ENCODE measurements at places on chromosomes 16 and 17.
A peak's percentile ranks its signal among the peaks of the same experiment; 100 is the strongest.

GRCh38 chr16:12009462-12009861, 32.9 kb downstream of the SNX29 start:
- no peak for DNase-seq

DNA sequence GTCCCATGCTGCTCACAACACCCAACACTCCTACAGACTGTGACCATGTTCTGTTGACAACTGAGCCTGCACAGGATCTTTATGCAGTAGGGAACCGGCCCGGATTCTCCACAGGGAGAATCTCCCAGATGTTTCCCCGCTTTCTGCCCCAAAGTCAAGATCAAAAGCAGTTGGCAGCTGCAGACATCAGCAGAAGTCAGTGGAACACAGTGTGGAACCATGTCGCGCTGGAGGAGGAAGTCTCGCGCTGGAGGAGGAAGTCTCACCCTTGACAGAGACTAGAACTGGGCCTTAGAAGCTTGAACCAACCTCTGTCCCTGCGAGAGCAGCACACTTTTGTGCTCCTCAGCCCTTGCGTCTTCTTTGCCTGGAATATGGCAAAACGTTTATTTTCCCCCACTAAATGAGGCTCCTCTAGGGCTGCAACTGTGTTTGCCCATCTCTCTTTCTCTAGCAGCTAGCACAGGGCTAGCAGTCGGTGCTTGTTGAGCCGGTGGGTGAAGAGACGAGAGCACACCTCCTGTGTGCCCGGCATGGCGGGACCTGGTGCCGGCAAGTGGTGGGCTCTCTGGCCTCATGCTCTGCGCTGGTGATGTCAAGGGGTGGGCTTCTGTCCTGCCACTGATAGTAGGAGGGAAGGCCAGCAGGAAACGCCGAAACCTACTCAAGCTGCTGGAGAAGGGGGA, 2.1 kb upstream of the MRC2 start:
- DNase-seq: no peak

DNA sequence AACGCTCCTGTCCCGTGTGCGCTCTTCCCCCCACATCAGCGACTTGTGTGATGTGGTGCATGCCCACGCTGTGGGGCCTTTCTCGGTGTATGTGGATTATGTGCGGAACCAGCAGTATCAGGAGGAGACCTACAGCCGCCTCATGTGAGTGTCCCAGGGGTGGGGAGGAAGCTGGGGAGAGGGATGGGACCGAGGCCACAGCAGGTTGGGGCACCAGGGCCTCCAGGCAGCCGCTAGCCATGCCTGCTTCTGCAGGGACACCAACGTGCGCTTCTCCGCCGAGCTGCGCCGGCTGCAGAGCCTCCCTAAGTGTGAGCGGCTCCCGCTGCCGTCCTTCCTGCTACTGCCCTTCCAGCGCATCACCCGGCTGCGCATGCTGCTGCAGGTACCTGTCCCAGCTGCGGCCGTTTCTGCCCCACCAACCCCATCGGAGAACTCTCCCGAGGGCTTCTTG, 5.8 kb downstream of the ARHGEF15 start:
- DNase-seq: no peak

DNA sequence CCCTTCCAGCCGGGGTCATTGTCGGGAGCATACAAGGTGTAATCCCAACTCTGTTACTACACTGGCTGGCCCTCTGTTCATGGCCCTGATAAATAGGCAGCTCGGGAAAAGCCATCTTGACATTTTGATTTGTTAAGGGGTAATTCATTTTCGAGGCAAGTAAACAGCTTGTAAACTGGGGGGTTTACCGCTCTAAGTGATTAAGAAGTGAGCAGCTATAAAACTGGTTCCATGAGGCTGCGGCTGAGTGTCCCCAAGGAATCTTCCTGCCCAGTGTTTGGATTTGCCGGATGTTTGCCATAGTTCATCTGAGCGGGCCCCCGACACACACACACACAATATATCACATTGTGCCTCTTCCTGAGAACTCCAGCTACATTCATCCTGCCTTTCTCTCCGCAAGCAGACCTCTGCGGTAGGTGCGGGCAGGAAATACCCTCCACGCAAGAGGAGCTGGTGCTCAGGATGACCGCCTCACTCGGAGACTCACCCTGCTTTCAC, 92.2 kb downstream of the SOCS1 start:
- DNase-seq: no peak

DNA sequence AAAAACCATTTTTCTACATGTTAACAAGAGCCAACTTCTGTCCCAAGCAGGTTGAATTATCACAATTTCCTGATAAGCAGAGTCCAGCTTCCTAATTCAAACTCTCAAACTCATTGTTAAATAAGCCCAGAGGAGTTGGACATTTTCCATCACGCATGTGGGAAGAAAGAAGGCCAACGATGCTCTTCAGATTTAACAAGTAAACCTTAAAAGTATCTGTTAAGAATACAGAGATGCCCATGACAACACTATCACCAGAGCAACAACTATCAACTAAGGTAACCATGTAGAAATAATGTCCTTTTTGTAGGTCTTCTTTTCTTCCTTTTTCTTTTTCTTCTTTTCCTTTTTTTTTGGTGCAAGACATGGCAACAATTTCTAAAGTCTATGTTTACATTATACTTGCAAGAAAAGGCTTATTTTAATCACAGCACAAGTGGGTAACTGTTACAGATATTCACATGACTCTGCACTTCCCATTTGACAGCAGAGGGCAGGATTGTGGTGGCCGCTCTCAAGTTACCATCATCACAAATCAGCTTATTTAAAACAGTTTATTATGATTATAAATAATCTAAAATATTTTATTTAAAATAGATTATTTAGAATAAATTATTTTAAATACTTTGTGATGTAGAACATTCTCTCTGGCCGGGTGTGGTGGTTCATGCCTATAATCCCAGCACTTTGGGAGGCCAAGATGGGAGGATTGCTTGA, 35.7 kb upstream of the DHRS7B start:
- DNase-seq: no peak

- DNase-seq: no peak
Measured at GRCh38 chr16:53458635-53459034, 24.4 kb downstream of the RBL2 start.

DNA sequence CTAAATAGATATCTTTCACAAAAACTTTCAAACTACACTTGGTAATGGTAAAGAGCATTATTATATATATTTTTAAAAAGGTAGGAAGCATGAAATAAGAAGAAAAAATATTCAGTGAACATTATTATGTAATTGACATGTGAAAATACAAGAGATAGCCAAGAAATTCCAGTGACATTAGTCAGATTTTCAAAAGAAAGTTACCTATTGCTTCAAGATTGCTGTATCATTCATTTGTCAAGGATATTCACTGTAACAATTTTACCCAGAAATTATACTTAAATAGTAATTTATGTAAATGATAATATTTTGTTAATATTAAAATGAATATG, 350.2 kb downstream of the KIF2B start:
- DNase-seq: no peak

- DNase-seq: no peak
Measured at GRCh38 chr17:56230660-56231059, 77.4 kb downstream of the ANKFN1 start.

DNA sequence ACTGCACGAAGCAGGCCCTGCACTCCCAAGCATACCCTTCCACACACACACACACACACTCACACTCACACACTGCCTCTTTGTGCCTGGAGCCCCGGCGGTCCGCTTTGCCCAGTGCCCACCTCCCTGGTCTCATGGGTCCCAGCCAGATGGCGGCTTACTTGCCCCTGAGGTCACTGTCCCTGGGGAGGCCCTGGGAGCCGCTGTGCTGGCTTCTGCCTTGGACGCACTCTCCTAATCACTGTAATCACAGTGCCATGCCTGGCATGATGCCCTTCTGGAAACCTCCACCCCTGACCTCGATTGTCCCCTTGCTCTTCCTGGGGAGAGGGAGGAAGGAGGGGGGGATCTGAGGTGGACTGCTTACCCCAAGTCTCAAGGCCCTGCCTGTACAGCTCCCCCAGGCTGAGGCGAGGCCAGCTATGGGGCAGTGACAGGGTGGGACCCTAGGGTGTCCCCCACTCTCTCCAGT, 36.0 kb downstream of the ARHGAP23 start:
- DNase-seq: no peak

- no peak for DNase-seq
Measured at GRCh38 chr16:65710107-65710506, 588.2 kb upstream of the CDH11 start.

DNA sequence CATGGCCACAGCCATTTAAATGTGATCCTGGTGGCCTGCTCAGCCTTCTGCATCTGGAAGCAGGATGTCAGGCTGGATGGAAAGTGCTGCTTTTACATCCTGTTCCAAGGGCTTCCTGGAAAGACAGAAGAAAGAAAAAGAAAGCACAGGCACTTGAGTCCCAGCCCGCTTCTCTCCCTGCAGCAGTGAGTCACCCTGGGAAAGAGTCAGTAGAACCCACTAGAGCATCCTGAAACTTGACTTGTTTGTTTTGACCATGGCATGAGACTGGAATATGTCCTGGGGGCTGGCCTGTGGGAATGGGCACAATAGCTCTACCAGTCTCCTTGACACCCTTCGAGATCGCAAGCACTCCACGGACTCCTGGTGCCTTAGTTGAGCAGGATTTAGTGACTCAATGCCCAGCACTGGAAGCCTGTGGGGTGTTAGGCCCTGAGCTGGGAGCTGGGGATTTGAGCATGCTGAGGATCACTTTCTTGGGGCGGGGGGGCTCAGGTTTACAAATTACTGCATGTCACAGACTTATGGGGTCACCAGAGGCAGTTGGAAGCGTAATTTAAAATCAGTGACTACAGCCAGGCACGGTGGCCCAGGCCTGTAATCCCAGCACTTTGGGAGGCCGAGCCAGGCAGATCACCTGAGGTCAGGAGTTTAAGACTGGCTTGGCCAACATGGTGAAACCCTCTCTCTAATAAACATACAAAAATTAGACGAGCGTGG, 22.1 kb upstream of the GNA13 start:
- no peak for DNase-seq

DNA sequence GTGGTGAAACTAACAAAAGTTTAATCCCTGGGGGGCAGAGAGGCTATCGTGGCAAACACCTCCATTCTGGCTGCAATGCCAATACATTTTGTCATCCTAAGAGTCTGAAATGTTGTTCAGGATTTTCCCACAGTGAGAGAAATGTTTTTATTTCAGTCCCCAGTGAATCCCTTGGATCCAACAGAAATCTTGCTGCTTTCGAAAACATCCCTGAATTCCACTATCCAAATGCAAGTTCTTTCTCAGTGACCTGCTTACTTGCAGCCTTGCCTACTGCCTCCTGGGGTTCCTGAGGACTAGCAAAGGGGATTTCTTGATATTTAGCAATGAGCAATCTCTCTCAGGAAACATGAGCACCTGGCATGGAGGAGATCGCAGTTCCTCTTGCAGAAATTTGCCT, 202.1 kb upstream of the IRX3 start:
- DNase-seq: no peak

GRCh38 chr16:65061935-65062518, 59.8 kb downstream of the CDH11 start:
- no peak for DNase-seq

DNA sequence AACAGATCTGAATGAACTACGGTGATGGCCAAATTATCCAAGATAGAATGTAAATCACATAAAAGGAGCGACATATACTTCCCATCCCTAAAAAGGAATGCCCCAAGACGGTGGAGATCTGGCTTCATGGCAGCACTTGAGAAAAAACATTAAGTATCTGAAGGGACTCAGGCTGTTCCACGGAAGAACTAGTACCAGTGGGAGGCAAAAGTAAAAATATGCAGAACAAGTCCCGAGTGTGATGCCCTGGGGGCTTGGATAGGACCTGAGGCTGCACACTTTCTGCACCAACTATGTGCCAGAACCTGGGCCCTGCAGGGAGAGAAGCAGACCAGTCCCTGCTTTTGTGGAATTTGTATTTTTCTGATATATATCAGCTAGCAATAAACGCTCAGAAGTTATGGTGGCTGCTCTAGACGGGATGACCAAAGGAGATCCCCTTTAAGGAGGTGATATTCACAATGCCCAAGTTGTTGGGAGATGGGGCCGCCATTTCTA, 539 bp upstream of the CKLF start:
- DNase-seq: no peak

- DNase-seq: no peak
Measured at GRCh38 chr16:69094501-69094900, 11.0 kb upstream of the HAS3 start.

DNA sequence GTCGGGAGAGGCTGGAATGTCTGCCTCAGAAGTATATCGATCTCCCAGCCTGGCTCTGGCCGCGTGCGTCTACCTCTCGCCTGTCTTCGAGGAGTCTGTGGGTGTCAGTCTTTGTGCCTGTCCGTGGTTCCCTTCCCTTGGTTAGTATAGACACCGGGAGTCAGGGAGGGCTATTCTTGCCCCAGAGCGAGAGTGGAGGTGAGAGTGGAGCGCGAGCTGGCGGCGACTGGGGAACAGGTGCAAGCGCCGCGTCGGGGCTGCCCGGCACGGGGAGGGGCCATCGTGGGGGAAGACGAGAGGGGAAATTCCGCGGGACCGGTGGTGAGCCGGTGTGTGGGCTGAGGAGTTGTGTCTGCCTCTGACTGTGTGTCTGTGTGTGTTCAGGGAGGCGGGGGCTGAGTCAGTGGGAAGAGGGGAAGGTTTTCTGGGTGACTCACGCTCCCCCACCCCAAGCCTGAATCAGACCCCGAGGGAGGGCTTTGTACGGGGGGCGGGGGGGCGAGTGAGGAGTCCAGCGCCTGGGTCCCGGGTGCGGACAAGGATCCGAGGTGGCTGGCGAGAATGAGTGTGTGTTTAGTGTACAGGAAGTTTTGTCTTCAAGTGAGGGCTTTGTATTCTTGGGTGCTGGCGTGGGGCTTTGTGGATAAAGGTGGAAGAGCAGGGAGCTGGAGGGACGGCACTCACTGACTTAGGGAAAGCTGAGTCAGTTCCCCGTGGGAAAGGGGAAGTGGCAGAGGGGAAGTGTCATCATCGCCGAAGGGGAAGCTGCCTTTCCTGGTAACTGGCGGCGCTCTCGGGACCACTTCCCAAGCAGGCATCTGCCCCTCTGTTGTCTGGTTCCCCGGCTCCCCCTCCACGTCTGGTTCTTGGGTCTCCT, 8.6 kb downstream of the KDM6B start:
- peak; percentile 98 for DNase-seq

DNA sequence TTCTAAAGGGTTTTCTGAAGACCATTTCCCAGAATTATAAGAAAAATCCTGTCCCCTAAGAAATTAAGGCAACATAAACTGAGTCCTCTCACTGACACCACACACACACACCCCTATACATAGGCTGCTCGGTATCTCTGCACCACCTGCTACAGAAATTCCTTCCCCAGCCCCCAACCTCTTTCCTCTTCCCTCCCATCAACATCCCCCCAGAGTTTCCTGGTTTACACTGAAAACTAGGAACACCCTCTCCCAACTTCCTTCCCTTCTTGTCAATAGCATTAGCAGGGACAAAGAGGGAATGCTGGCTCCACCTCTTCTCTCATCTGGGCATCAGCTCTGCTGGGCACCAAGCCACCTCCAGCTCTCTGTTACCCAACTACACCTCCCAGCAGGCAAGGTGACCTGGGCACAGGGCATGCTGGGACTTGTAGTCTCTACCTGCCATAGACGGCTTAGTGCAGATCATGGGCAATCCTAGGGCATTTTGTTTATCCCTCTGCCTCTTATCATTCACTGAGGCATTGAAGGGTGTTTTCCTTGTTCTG, 15.7 kb downstream of the CAVIN1 start:
- DNase-seq: peak; percentile 65

Data from stimulated activated CD4-positive, alpha-beta T cell treated with anti-CD3 and anti-CD28 coated beads, Interleukin-4, amount 100 ng/mL, for 24 hours (primary cell).